ENCODE measurements at places on chromosomes 13 and 19.

DNA sequence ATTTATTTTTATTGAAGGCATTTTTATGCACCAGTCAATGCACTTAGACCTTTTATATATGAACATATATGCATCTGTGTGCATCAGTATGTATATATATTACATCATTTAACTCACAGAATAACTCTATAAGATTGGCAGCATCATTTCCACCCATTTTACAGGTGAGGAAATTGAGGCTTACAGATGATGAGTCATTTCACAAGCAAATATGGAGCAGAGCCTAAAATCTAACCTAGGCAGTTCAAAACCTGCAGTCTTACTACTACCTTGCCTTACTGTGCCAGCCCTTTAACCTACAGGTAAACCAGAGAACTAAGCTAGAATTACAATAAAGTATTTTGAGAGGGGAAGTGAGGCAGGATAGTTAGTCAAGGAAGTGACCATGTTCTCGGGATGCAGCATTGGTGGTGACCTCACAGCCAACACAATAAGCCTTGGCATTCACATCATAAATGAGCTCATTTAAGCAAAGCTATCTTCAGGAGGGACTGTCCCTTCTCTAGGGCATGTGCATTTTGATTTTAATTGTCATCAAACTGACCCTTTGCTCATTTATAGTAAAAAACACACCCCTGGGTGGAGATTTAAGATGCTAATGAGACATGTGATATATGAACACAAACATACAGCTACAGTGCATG lies 274.3 kb downstream of the DCLK1 start:
- DNase-seq: no peak

DNA sequence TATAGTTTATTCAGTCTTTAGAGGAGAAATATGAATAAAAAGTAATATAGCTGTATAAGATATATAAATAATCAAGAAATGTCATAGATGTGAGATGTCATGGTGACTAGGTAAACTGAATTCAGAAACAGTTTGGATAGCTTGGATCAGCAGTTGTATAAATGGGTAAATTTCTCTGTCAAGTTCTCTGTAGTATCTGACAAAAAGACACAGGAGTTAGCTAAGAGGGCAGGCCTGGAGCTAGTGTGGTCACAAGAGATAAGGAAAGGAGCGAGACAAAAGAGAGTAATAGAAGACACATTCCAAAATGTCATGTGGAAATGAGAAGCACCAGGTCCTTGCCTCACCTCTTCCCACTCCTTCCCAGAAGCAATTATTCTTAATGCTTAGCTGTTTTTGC lies 349.0 kb downstream of the LMO7 start:
- no peak for DNase-seq

GRCh38 chr13:40790154-40790616 lies 774 bp downstream of the SLC25A15 start:
- DNase-seq: no peak

GRCh38 chr19:16118489-16119033 lies 6.9 kb downstream of the RAB8A start:
- DNase-seq: no peak

DNA sequence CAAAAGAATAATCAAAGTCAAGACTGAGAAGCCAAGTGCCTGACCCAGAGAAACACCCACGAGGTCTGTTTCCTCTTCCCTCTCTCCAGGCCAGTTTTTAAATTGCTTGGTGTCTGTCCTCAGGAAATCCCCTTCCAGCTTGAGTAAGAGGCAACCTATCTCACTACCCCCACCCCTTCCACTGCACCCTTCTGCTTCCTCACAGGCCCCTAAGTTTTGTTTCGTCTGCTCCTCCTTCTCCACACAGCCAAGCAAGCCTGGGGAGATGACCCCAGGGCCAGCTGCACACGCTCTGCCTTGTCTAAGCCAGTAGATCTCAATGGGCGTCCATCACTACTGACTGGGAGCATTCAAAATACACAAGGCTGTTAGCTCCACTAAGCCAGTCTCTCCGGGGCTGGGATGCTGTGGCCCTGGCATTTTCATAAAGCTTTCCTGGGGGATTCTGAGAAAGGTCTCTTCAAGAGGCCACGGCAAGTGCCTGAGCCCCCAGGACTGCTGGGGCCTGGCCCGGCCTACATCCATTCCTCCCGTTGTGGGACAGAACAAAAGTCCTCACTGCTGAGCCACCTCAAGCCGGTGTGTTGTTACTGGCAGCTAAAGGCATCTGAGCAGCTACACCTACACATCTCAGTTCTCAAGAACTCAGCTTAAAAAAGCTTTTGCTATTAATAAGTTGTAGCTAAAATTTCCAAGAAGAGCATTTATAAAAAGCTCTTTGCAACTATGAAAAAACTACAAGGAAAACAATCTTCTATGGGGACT lies 14.9 kb upstream of the IL4I1 start:
- no peak for DNase-seq

DNA sequence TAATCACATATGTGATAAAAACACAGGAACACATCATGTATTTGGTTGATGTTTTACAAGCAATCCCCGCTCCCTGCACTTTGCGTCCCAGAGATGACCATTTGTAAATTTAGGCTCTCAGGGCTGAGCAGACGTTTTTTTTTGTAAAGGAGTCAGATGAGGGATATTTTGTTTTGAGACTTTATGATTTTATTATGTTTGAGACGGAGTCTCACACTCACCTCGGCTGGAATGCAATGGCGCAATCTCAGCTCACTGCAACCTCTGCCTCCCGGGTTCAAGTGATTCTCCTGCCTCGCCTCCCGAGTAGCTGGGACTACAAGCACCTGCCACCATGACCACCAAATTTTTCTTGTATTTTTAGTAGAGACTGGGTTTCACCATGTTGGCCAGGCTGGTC lies 1.4 kb downstream of the TLE6 start:
- DNase-seq: no peak

DNA sequence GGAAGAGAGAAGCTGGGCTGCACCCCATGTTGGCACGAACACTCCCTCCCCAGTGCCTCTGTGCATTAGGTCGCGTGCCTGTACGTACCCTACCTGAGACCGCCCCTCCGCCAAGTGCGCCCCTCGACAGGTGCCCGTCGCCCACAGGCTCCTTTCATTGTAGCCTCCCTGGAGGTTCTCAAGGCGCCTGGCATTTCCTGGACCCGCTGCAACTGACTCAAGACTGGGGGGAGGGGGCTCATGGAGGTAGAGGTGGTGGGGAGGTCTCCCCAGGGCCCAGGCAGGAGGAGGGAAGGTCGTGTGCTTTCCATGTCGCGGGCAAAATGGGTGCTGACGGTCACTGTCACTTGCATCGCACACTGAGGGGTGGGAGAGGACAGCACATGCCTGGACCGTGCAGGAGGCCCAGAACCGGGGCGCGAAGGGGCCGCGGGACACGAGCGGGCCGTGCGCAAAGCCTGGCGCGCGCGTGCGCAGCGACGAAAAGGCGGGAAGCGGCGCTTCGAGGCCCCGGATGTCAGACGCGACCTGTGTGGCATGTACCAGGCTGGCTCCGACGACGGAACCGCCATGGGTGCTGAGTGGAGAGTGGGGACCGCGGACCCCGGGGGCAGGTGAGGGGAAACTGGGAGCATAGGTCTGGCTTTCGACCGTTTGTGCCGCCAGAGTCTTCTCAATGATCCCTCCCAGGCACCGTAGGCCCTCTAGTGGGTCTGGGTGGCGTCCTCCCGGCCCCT lies 16.5 kb downstream of the NFIX start:
- no peak for DNase-seq

GRCh38 chr13:104004572-104004971 lies 938.4 kb upstream of the SLC10A2 start:
- DNase-seq: no peak

- DNase-seq: no peak
Measured at GRCh38 chr13:28744656-28745055, 25.9 kb upstream of the SLC46A3 start.

GRCh38 chr13:90455823-90456222 lies 891.7 kb upstream of the MIR17HG start:
- DNase-seq: no peak

GRCh38 chr13:33311040-33311439 lies 25.5 kb upstream of the STARD13 start:
- DNase-seq: no peak

DNA sequence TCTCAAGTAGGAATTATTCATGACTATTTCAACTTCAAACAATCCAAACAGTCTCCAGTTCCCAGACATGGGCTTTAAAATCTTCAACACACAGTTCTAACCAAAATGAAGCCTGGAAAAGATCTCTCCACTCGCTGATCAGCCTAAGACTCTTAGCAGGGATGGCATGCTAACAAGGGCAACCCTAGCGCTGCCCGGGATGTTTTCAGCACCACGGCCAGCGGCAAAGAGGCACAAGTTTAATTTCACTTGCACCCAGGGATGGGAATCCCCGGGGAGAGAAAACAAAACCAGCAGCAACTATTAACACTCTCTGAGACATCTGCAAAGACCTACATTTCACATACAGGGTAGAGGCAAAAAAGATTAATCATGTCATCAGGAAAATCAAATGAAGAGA lies 43.0 kb downstream of the CACNA1A start:
- no peak for DNase-seq

DNA sequence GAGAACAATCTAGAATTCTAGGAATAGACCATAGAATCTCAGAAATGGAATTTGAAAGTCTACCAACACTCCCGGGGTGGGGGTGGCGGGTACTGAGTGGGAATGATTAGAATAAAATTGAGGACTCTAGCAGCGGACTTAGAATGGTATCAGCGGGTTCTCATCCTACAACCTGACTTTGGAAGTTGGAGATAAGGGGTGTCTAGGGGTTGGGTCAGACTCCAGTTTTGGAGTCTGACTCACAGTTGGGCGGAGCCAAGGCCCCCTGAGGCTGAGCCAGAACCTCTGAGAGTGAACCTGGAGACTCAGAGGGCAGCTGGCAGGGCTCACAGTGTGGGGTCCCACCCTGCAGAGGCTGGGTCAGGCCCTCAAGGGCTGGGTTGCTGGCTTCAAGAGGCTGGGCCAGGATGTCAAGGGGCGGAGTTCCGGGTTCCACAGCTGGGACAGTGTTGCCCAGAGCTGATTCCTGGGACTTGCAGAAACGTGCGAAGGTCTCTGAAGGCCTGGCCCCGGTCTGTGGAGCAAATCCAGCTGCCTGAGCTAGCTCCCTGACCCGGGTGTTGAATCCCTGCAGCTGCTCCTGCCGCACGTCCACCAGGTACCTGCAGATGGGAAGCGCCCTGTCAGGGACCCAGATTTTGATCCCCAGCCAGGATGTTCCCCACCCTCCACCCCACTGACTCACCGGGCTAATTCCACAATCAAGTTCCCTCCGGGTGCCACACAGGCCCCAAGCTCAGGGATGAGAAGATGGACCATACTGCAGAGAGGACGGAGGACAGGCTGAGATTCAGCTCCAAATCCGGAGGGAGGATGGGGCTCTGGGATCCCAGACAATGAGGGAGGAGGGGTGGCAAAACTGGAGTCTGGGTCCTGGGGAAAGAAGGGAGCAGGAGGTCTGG lies 1.6 kb upstream of the TNNI3 start:
- DNase-seq: no peak

- DNase-seq: peak; percentile 38
Measured at GRCh38 chr19:50330365-50331078, 1.3 kb upstream of the KCNC3 start.

- no peak for DNase-seq
Measured at GRCh38 chr13:45441633-45442032, 23.1 kb upstream of the COG3 start.

GRCh38 chr19:15640904-15641597 lies 354 bp downstream of the CYP4F3 start:
- DNase-seq: no peak

GRCh38 chr19:4987256-4987655 lies 18.3 kb downstream of the KDM4B start:
- DNase-seq: no peak

DNA sequence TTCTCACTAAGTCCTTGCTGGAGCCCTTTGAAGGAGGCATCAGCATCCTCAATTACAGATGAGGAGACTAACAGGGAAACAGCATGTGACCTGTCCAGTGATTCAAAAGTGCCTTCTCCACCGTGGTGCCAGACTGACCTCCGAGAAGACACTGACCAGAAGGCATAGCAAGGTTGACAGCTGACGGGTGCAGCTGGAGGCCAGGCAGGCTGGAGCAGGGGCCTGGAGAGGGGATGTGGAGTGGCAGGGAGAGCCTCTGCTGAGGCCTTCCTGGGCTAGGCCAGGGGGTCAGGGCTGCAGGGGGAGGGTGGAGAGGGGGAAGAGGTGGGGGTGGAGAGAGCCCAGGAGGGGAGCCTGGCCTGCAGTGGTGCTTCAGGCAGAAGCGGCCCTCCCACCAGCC lies 66.3 kb downstream of the KCTD15 start:
- no peak for DNase-seq

DNA sequence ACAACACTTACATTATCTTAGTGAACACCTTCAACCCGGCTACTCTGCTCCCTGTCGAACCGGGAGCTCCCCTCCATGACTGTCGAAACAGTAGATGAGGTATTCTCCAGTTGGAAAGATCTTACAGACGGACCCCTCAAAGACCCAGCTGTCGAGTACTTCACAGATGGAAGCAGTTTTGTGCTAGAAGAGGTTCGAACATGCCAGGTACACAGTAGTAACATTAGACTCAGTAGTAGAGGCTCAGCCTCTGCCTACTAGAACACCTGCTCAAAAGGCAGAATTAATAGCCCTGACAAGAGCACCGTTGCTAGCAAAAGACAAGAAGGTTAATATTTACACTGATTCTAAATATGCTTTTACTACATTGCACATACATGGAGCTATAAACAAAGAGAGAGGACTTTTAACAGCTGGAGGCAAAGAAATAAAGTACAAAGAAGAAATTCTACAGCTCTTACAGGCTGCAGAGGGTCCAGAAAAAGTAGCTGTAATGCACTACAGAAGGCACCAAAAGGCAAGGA lies 13.6 kb upstream of the SLC15A1 start:
- no peak for DNase-seq

DNA sequence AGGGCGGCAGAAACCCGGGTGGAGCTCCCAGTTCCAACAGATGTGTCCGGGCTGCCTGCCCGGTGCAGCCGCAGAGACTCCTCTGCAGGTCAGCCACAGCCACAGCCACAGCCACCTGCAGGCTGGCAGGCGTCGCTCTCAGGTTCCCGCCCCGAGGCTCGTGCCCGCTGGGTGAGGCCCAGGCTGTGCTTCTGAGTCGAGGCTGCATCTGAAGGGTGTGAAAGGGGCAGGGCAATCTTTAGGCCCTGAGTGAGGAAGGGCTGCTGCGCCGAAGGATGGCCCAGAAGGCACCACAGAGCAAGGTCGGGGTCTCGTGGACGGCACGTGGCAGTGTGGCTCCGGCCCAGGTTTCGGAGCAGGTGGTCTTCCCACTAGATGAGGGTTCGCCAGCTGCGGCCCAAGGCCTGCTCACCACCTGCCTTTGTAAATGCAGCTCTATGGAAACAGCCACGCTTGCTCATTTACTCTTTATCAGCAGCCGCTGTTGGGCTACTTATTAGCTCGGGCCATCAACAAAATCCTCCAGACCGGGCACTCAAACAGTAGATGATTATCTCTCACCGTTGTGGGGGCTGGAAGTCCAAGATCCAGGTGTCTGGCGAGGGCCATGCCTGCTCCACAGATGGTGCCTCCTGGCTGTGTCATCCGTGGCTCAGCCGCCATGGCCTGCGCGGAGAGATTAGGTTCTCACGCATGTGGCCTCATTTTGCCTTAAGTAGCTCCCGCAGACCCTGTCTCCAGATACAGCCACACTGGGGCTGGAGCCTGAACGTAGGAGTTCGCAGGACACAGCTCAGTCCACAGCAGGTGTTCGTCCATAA lies 40.3 kb upstream of the TFDP1 start:
- DNase-seq: no peak

GRCh38 chr13:95982144-95982543 lies 71.1 kb downstream of the UGGT2 start:
- DNase-seq: no peak

GRCh38 chr19:41753936-41754529 lies 1.3 kb upstream of the CEACAM6 start:
- DNase-seq: peak; percentile 57

GRCh38 chr13:40432018-40432978 lies 234.1 kb downstream of the FOXO1 start:
- no peak for DNase-seq

GRCh38 chr13:36370108-36370429 lies 23.9 kb upstream of the SPART start:
- no peak for DNase-seq

Measured in activated naive CD4-positive, alpha-beta T cell (primary cell).